Activated naive CD8-positive, alpha-beta T cell treated with anti-CD3 and anti-CD28 coated beads for 36 hours (primary cell): ENCODE measurements at places on chromosomes 7 and 10. TPM values are rescaled to one million over a fixed set of nuclear protein-coding genes. Genes with fewer than 3 reads are reported as not detected.

- no peak overlapping the region for H3K27ac ChIP-seq
- peaks cover 20% of the 10 kb centered on the region for H3K36me3 ChIP-seq
Observed at GRCh38 chr10:48416584-48417232, 110.2 kb downstream of the MAPK8 start.

DNA sequence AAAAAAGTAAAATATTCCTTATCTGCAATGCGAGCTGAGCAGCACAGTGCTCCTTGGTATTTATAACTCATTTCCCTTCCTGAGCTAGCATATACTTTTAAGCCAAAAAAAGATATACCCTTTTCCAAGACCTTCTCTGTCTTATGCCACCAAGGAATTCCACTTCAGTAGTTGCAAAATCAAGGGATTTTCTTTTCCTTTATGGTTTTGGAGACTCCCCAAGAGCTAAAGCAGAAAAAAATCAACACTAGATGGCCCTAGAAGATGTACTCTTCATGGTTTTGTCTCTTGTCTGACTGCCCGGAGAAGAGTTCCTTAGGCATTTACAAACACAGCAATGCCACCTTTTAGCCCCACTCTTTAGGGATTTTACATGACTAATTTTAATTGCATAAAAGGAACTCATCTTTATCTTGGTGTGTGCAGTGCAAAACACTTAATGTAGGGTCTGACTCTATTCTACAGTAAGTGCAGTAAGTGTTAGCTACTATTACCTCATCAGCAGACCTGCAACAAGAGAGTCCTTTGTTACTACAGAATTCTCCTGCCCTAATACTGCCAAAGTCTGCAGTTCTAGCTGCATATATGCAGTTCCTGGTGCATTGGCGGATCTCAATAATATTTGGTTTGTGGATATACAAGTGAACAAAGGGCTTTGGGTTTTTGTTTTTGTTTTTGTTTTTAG is 443.3 kb downstream of the GFRA1 start:
- H3K36me3 ChIP-seq: no peaks in the 10 kb centered on the region
- H3K4me3 ChIP-seq: no peak overlapping the region
- DNase-seq: no peak
- no peak overlapping the region for H3K27ac ChIP-seq
- no peaks in the 10 kb centered on the region for H3K27me3 ChIP-seq

- no peaks in the 10 kb centered on the region for H3K4me1 ChIP-seq
- H3K27ac ChIP-seq: no peak overlapping the region
- H3K27me3 ChIP-seq: no peaks in the 10 kb centered on the region
- DNase-seq: no peak
Observed at GRCh38 chr7:81120111-81120510, 201.3 kb upstream of the SEMA3C start.

Gene SFMBT2
- 23.1 TPM for total RNA-seq
